Stimulated activated CD8-positive, alpha-beta memory T cell treated with anti-CD3 and anti-CD28 coated beads, Interleukin-2, amount 100 ng/mL, for 48 hours (primary cell): ENCODE measurements at places on chromosomes 7 and 10.

DNA sequence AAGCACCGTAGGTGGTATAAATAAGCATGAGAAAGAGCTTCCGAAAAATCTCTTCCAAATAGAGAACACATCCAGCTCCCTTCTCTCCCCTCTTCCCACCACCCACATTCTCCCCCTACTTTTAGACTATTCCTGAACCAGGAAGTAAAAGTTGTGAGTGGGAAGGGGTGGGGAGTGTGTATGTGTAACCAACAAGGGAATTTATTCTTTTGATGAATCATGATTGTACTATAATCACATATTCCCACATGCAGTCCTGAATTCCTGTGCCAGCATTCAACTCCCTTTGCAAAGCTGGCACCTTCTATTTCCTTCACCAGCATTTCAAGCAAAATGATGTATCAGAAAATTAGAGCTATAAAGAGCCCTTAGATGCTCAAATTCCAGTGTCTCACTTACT lies 230.6 kb upstream of the CHRM2 start:
- DNase-seq, result no peak

GRCh38 chr10:114388275-114388674 lies 16.0 kb downstream of the AFAP1L2 start:
- DNase-seq, result no peak

- no peak for DNase-seq
Measured at GRCh38 chr10:29861811-29862505, 197.4 kb downstream of the JCAD start.

DNA sequence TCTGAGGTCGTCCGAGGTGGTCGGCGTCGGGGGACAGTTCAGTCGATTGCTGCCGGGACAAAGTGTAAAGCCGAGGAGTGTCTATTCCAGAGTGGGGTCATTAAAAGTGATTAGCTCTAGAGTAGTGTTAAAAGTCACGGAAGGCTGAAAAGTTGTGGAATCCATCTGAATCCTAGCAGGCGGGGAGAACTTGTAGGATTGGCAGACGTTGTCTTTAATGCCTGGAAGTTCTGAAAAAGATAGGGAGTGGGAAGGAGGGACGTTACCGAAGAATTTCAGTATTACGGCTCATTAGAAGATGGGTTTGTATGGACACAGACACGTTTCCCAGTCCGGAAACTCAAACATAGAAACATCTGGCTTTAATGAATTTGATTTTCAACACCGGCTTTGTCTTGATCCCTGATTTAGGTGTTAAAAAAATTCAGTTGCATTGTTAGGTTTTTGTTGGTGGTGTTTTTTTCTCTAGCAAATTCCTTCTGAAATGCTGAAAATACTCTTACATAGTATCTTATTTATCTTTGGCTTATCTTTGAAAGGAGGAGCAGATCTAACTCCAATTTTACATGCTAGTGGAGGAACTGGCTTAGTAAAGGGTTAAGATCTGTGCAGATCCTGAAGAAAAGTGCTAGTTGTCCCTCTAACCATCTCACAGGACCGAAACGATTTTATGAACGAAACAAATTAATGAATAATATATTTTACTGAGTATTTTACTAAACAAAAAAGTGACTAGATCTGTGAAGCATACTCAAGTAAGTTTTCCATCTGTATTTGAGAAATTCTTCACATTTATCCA lies 900 bp downstream of the MKLN1 start:
- DNase-seq, result no peak

DNA sequence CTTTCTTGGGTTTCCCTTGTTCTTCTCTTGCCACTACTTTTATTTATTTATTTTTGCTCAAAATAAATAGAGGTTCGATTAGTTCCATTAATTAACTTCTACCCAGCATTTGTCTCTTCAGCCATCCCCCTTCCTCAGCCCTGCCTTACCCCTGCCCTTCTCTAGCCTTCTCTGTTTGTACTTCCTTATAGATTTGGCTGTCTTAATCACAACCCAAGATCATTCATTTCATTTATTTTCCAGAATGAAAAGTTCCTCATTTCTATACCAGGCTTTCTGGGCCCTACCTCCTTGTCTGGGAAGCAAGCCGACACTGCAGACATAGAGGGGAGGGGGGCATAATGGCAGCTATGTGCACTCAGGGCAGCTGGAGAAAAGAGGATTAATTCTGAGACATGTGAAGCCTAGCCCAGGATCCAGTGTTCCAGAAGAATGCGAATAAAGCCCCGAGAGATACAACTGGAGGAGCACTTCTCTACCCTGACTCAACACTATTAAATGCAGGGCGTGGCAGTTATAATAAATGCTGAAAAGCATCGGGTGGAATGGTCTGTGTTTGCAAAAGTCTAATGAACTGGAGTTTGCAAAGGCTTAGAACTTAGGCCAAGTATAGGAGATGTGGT lies 6.4 kb upstream of the PDCD4 start:
- DNase-seq, result no peak

GRCh38 chr7:25722856-25723255 lies 429.1 kb upstream of the NFE2L3 start:
- DNase-seq, result no peak

DNA sequence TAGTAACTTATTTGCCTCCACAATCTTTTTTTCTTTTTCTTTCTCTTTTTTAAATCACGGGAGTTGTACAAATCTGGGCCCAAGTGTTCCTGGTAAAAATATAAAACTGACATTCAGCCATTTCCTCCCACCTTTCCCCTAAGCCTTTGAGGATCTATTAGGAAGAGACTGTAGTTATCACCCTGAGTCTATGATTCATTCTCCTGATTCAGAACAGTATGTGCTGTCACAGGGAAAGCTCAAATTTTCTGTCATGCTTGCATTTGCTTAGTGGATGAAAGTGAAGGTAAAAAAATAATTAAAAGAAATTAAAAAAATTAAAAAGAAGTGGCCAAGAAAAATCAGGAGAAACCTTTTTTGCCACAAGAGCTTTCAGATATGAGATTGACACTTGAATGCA lies 71.7 kb downstream of the KIF20B start:
- no peak for DNase-seq
